ENCODE measurements at places on chromosomes 6 and 20.
A peak's percentile ranks its signal among the peaks of the same experiment; 100 is the strongest.

- DNase-seq = peak; percentile 96
These were observed 146.2 kb downstream of the COL21A1 start for GRCh38 chr6:56101141-56101553.

DNA sequence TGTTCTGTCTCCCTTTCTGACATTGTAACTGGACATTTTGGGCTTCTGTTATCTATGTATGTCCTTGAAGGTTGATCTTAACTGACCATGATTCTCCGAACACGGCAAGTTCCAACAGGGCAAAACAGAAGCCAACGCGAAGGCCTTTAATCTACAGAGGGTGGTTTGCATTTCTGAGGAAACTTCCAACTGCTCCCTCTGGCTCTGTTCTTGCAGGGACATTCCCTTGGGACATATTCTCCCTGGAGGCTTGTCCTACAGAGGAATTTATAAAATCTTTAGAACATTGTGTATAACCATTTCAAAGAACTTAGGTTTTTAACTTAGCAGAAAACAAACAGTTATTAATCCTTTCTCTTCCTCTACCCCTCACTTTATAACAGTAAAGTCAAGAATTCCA is 189.0 kb upstream of the CDYL start:
- no peak for DNase-seq

DNA sequence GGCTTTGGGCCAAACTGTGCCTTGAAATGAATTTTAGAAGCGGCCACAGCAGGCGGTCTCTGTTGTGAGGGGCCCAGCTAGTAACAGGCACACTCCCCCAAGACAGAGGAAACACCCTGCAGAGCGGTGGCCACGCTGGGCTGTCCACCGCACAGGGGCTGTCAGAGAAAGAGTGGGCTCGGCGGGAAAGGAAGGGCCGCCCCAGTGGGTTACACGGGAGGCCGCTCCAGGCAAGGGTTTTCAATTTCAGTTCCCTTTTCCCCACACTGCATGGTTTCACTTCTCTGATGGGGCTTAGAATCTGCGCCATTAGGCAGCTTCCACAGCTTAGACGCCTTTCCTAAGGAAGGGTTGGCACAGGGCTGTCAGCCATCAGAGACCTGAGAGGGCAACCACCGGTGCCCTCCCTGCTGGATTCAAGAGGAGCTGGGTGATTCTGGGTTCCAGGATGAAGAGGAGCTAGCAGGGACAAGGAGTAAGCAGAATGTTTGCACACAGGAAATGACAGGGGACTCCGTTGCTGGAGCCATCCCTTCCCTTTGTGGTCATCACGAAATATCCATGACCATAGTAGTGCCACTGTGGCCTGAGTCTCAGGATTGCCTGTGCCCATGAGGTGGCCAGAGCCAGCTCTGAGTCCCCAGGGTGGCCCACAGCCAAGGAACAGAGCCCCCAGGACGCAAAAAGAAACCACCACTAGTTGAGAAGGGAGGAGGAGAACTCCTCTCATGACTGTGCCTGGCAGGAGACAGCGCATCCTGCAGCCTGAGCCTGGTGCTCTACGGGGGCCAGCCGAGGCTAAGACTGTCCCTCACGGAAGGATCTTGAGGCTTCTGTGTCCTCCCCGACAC is 282.7 kb downstream of the NRN1 start:
- DNase-seq = no peak

DNA sequence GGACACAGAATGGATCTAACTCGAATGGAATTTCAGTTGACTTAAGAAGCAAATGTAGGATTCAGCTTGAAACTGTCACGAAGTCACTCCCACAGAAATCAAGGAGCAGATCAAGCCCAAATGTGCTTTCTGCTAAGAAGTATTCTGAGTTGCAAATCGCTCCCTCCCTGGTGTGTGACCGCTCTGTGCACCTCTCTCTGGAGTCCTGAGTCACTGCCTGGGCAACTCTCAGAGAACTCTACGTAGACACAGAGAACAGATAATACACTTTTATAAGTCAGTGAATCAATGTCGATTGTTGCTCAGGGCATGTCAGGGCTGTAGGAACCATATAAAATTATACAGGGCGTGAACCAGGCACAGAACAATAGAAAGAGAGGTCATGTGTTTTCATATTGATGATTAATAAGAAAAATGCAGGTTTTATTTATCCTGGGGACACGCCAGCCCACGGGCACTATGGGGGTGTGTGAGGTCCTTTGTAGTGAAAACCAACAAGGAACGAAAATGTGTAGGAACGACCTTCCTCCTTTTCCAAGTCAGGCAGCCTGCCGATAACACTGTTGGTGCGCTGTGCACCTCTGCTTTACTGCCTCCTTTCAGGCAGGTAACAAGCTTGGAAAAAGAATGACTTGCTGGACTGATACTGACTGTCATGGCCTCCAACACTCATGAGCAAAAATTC is 248.1 kb upstream of the FOXQ1 start:
- no peak for DNase-seq

DNA sequence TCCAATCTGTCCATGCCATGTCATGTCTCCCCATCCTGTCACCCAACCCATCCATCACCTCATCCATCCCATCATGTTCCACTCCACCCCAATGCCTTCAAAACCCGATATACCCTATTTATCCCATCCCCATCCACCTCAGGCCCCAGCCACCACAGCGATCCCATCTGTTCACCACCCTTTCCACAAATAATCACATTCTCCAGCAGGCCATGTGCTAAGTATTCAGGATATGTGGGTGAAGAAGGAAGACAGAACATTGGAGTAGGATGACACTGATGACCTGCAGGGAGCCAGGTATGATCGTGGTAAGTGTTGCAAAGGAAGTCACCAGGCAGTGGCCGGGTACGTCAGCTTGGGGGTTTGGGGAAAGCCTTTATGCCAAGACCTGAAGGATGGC is 48.8 kb downstream of the NPEPL1 start:
- DNase-seq = no peak

GRCh38 chr6:2831392-2831791 is 10.3 kb downstream of the SERPINB1 start:
- no peak for DNase-seq

DNA sequence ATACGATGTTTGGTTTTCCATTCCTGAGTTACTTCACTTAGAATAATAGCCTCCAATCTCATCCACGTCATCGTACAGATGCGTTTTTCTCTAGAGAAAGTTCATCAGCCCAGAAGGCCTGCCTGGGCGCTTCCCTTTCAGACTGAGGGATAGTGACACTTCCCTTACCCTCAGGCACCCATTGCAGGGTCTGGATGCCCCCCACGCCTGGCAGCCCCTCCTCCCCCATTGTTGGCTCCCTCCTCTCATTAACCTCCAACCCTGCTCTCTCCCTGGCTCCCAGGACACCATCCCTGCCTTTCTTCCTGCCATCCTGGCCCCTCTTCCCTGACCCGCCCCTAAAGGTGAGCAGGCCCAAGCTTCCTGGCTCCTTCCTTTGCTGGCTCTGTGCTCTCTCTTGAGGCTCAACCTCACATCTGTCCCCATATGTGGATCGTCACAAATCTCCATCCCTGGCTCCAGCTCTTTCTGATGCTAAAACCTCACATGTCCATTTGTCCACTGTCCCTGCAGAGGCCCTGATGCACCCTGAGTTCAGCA is 145.2 kb downstream of the SYCP2 start:
- DNase-seq = no peak

DNA sequence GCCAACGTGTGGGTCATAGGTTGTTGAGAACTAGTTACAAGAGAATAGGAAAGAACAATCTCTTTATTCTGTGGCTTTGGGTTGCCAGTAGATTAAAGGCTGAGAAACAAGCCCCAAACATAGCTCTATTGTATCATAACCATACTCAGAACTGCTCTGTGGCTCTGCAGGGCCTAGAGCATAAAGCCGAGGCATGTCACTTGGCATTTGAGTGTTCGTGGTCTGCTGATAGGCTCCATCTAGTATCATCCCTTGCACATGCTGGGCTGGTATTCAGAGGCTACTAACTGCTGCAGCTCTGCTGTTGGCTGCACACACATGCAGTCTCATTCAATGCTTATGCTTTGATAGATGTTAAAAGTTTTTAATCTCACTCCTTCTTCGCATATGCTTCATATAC is 157.9 kb downstream of the OGFRL1 start:
- DNase-seq = no peak

GRCh38 chr20:63330084-63330760 is 30.9 kb downstream of the CHRNA4 start:
- DNase-seq = no peak

DNA sequence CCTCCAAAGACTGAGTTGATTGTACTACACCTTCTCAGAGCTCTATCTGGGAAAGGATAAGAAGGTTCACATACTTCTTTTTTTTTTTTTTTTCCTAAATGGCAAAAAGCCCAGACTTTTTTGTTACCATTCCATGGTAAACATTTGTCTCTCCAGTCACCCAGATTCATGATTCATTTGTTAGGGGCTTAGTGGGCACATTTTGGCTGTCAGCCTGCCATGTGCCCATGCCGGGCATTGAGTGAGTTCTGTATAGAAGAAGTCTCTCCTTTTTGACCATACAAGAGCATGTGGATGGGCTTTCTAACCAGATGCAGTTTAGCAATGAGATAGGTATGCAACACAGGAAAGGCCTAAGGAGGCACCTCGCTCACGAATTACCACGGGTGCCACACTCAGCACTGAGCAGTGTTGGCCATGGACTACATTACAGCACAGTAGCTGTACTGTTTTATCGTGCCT is 447.5 kb upstream of the HSF2 start:
- peak; percentile 47 for DNase-seq

DNA sequence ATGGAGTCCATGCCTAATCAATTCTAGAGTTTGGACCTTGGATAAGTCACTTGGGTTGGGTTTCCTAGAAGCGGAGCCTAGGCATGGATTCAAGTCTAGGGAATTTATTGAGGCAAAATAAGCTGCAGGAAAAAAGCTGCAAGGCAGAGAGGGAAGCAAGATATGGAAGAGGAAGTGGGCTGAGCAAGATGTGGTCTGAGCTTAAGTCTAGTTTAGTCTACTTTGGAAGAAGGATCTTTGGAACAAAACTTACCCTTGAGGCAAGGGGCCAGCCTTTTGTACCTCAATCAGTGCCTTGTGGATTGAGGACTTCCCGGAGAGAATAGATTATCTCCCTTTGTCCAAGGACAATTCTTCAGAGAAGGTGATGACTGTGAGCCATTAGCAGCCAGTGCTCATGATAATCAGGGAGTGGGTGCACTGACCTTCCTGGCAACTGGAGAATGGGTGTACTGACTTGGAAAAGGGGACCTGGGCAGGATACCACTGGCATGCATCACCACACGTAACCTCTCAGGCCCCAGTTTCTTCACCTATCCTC is 10.9 kb downstream of the ZSCAN9 start:
- DNase-seq = no peak

- DNase-seq = no peak
These were observed 604.4 kb upstream of the NOX3 start for GRCh38 chr6:156060013-156060412.

GRCh38 chr6:26412228-26412627 is 10.2 kb downstream of the BTN3A1 start:
- DNase-seq = no peak

DNA sequence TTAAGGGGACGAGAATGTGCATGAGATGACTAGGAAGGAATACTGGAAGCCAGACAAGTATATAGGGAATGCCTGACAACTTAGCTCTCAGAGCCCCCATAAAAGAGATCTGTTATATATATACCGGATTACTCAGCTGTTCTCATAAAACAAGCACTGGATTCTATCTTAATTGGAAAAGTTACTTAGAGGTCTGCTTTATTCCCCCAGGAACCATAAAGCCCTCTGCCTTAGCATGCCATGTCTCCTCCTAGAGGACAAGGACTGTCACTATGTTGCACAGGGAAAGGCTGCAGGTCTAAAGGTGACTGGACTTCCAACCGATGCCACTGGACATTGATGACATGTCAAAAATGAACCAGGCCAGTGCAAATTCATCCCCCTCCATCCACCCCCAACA is 6.4 kb downstream of the EXOC2 start:
- DNase-seq = no peak

DNA sequence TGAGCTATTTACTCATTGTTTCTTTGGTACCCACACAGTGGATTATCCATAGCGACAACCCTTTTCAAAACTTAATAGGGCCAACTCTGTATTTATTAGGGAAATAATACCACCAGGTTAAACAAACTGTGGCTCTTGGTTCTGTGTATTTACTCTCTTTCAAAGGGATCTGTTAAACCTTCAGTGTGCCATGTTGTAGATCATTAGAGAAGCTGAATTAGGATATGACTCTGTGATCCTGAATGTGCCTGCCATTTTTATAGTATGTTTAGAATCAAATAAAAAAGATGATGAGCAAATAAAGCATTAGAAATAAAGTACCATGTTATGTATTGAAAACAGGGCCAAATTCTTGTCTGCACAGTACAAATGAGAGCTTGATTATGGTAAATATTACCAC is 25.0 kb upstream of the SLC35D3 start:
- DNase-seq = no peak

DNA sequence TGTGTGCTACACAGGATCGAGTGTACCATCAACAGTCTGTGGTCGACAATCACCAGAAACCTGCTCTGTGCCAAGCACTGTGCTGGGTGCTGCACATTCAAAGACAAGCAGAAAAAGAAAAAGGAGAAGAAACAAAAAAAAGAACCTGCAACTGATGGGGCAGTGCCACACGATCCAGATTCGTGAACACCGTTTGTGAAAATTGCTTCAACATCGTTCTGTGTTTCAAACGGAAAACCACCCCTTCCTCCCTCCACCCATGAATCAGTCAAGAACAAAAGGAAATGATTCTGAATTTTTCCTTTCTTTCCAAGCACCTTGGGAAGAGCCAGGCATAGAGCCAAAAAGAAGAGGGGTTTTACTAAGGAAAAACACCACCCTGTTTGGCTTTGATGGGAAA is 129.2 kb upstream of the ARID1B start:
- no peak for DNase-seq

DNA sequence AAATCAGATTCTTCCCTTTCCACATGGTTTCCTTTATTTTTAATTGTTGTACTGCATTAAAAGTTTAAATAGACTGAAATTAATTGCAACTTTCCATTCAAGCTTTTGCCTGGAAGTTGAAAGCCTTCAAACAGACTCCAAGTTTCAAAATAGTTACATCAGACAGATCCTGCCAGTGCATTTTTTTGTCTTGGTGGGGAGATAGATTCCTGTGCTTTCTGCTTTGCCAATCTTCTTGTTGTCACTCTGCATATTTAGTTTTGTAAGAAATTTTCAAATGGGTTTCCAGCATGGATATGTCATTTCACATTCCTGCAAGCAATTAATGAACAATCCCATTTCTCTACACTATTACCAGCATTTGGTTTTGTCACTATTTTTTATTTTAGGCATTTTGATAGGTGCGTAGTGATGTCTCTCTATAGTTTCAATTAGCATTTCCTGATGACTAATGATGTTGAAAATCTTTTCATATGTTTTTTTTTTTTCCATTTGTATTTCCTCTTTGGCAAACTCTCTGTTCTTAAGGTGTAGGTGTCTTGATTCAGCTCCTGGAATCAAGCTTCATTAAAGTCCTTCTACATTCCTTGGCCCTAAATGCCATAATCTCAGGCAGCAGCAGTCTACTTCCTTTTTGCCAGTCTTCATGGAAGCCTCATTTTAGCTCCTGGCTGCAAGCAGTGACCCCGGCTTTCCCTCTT is 40.5 kb downstream of the SCP2D1 start:
- DNase-seq = no peak
